ENCODE measurements at places on chromosomes 1 and 21.

- no peak for DNase-seq
Observed at GRCh38 chr1:56073206-56073605, 506.2 kb downstream of the PLPP3 start.

GRCh38 chr21:34022627-34023335, 50.6 kb upstream of the MRPS6 start:
- DNase-seq = peak; percentile 58

- no peak for DNase-seq
Observed at GRCh38 chr1:190101756-190102155, 375.9 kb downstream of the BRINP3 start.

DNA sequence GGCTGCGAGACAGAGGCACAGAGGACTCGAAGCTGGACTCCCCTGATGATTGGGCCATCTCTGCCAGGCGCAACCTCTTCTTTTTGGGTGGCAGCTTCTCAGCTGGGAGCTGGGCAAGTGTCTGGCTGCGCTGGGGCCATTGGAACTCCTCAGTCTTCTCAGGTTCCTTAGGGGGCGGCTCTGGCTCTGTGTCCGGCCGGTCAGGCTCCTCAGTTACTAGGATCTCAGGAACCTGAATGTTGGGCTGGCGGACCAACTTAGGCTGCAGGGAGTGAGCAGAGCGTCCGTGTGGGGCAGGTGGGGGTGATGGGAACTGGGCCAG, 97.5 kb upstream of the EDN2 start:
- DNase-seq = no peak

DNA sequence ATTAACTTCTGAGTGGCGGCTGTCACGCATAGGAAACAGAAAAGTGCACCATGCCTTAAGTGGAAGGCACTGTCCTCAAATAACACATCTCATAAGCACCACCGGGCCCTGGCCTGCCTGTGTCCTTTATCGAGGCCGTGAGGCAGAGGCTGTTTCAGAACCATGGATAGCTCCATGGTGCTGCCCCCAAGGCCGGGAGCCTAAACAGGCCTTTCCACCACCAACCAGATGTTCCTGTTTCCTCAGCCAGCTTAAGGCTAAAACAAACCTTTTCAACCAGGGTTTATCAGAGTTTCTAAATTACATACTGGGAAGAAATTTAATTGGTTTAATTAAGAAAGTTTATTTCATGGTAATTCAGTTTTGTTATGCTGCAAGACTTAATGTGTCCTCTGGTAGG, 114.4 kb downstream of the DMRTA2 start:
- peak; percentile 76 for DNase-seq

GRCh38 chr1:153534226-153534924, 1.4 kb downstream of the S100A6 start:
- no peak for DNase-seq
